ENCODE measurements at places on chromosomes 3 and 15.

DNA sequence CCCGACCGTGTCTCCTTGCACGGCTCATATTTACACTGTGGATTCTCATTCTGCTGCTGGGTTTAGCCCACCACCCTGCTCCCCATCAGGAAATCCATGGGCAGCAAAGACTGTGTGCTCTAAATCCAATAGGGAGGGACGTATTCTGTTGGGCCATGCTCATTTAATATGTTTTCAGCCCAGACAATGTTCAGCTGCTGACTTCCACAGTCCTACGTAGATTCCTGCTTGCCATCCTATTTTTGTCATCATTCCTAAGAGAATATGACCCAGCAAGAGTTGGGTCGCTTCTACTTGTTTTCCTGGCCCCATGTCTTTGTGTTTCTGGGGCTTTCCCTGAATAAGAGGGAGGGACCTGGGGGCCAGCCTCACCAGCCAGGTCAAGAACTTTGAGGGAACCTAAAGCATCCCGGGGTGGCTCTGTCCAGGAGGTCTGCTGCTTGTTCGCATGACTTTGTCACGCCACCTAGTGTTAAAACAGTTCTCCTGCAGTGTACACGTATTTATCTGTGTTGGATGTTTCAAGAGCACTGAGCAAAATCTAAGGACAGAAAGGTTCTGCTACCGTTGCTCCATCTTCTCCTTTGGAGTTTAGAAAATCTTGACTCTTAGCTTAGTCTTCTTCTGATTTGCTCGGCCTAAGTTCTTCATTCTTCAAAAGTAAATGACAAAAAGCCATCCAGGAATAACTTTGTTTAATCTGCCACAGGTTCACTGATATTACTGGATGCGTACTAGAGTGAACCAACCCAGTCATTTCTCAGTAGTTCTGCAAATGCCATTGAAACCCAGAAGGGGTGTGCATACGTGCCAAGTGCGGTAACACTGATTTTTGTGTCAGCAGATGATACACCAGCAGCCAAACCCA is 79.8 kb upstream of the NR2E3 start:
- DNase-seq = no peak

DNA sequence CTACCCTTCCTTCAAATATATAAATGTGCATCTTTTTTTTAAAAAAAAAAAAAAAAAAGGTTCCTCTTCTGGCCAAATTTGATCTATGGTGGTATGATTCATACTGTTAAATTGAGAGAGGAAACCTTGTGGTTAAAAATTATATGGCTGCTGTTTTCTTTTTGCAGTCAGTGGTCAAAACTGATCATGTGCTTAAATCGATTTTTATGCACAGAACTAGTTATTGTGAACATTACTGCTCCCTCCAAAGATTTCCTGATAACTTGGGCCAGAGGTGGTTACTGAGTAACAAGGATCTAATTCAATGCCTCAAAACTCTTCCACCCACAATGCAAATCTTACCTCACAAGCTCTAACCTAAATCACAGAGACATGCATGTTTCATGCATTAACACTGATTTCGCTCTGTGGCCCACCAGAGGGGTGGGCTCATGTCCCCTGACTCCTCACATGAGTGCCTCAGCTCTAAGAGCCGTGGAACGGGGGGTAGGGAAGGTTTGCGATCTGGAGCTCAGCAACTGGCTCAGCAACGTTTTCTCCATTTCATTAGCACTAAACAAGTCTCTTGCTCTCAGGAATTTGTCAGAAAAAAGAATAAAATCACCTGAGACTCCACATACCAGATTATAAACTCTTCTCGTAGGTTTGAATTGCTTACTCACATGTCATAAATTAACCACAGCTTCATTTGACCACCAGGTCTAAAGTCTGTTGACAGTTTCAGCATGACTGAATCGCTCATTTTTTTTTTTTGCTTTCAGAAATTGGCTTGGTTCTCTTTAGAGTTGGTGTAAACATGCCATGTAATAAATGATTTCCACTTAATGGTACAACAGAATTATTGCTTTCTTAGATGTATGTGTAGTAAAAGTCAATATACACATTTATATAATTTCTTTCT is 280.4 kb downstream of the CD47 start:
- DNase-seq = no peak

DNA sequence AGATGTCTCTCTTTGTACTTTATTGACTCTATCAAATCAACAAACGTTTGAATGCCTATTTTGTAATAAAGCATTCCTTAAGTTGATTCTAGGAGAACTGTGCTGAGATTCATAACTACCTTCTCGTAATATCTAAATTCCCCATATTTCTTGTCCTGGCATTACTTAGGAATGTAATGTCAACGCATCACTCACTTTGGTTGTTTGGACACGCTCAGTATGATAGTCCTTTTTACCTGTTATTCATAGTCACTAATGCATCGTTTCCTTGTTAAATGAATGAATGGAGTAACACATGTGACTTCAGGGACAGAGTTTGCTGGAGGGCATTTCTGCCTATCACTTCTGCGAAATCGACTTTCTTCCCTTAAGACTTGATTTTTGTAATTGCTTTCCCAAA is 44.1 kb upstream of the RASGRP1 start:
- no peak for DNase-seq

GRCh38 chr3:100915706-100916495 is 77.3 kb downstream of the ABI3BP start:
- DNase-seq = no peak

- DNase-seq = no peak
Measured at GRCh38 chr15:82972990-82973389, 13.0 kb upstream of the RAMAC start.

- no peak for DNase-seq
Measured at GRCh38 chr15:25759421-25759820, 103.7 kb downstream of the ATP10A start.

DNA sequence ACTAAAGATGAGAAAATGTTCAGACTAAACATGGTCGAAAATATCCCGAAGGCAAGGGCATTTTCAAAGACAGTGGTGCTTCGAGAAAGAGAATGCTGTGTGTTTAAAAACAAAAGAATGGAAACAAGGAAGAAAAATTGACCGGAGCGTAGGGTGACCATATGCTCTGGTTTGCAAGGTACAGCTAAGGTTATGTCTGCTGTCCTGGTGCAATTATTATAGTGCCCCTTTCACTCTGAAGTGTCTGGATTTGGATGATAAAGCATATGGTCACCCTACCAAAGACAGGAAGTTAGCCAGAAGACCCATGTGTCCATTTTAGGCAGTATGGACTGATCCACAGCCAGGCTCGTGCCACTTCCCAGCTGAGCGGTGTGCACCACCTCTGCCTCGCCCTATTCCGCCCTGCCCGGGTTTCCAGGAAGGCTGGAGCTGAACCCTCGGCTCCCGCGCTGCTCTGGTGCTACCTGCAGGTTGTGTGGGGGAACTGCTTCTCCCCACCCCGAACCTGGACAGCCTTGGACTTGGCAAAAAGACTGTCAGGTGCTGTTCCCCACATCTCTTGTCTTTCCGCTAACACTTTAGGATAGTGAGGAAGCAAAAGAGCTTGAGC is 25.2 kb downstream of the GOLGA6D start:
- DNase-seq = peak; percentile 44

DNA sequence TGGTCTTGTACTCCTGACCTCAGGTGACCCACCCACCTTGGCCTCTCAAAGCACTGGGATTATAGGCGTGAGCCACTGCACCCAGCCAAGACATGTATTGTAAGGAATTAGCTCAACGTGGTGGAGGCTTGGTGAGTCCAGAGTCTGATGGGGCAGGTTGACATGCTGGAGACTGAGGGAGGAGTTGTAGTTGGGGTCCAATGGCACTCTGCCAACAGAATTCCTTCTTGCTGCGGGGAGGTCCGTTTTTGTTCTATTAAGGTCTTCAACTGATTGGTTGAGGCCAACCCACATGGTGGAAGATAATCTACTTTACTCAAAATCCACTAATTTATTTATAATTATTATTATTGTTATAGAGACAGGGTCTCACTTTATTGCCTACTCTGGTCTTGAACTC is 30.1 kb downstream of the PLA2G4D start:
- no peak for DNase-seq

DNA sequence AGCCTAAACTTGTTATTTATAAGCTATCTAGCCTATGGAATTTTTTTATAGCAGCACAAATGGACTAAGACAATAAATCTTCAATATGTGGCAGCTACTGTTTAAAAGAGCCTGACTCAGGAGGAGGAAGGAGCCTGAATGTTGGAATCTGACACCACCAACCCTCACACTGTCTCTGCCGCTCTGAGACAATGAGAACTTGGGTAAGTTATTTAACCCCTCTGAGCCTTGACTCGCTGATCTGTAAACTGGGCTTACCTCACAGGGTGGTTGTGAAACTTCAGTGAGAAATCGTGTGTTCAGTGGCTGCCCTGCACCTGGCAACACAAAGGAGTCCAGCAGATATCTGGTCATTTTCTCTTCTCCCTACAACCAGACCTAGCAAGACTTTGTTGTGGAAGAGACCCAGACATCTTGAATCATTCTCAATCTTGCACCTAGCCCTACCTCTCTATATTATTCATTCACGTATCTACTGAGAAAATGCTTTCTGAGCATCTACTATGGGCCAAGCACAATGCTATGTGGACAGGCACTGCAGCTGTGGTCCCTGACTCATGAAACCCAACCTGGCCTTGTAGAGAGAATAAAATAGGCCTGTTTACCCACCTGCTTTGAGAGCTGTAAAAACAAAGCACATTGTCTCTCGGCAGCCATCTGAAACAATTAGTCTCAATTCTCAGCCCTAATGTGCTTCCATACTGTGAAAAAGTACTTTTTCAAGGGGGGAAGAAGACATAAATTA is 81.9 kb upstream of the SLC25A36 start:
- DNase-seq = no peak

DNA sequence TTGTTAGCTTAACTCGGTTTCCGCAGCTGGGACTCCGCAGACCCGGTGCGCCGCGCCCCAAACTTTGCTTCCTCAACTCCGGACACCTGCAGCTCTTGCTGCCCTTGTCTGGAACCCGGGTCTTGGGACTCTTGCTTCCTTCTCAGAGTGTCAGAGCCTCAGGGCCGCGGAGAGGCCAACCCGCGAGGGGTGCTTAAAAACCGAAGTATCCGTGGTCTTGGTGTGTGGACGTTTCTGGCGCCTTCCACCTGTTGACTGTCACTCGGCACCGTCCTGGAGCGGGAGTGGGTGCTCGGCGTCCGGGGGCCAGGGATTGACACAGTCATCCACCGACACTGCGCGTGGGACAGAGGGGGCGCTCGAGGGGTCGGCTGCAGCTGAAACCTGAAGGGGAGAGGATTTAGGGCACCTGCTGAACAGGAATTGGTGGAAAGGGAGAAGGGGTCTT is 386 bp downstream of the SQOR start:
- peak; percentile 64 for DNase-seq

- DNase-seq = no peak
Measured at GRCh38 chr3:28295898-28296490, 52.5 kb upstream of the ZCWPW2 start.

- peak; percentile 55 for DNase-seq
Measured at GRCh38 chr15:98853161-98853560, 154.4 kb downstream of the PGPEP1L start.

- no peak for DNase-seq
Measured at GRCh38 chr15:70140543-70141375, 43.0 kb upstream of the TLE3 start.

GRCh38 chr3:127406309-127407025 is 118.6 kb upstream of the PRR20G start:
- no peak for DNase-seq

DNA sequence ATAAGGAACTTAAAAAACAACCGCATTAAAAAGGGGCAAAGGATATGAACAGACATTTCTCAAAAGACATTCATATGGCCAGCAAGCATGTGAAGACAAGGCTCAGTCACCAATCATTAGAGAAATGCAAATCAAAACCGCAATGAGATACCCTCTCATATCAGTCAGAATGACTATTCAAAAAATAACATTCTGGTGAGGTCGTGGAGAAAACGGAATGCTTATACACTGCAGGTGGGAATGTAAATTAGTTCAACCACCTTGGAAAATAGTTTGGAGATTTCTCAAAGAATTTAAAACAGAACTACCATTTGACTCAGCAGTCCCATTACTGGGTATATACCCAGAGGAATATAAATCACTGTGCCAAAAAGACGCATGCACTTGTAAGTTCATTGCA is 496.6 kb upstream of the SGO1 start:
- DNase-seq = no peak

- DNase-seq = no peak
Measured at GRCh38 chr15:99763827-99764226, 30.6 kb upstream of the LYSMD4 start.

- DNase-seq = no peak
Measured at GRCh38 chr3:38707730-38708129, 58.2 kb upstream of the SCN5A start.

GRCh38 chr15:98555173-98555515 is 93.2 kb upstream of the IGF1R start:
- DNase-seq = no peak
